ENCODE measurements at places on chromosomes 3 and 15.

GRCh38 chr3:160698599-160699195 lies 21.7 kb downstream of the ARL14 start:
- DNase-seq = no peak

GRCh38 chr3:174846055-174846454 lies 13.1 kb upstream of the NAALADL2 start:
- no peak for DNase-seq

DNA sequence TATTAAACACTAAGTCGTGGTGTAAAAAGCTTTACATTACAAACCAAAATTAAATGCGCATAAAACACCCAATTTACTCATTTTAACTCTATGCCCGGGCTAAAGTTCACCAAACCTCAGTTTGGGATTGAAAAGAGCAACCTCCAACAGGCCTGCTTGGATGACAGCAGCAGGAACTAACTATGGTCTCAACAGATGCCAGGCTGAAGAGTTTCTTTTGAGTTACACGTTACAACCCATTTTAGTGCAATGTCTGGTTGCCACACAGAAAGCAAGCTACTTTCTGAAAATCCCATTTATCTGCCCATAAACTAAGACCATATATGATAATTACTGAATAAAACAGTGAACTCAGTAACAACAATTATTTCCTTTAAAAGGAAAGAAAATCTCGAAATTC lies 2.2 kb downstream of the SATB1 start:
- DNase-seq = no peak

DNA sequence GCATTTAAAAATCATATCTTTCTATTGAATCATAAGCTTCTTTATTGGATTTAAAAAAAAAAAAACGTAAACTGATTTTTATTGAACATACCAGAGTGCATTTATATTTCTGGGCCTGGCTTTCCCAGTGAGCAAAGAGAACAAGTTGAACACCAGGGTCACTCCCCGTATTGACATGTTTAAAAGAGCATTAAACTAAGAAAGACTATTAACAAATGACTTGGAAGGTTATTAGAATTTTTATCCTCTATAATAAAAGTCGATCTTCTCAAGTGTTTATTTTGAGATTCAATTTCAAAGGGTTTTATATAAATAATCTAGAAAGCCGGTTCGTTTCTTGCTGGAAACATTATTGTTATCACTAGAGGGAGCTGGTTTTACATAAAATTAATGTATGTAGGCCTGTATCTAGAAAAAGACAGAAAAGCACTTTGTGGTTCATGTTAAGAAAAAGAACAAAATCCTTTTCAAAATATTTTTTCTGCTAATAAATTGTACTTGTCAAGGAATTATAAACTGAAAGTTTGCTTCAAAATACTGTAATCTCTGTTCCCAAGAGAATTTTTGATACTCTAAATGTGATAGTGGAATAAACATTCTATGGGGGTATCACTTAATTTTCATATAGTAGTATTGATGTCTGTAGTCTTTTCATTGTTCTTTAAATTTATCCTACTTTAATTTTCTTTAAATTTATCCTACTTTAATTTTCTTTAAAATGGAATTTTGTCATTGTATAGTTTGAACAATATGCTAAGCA lies 321.8 kb upstream of the MME start:
- peak; percentile 74 for DNase-seq

DNA sequence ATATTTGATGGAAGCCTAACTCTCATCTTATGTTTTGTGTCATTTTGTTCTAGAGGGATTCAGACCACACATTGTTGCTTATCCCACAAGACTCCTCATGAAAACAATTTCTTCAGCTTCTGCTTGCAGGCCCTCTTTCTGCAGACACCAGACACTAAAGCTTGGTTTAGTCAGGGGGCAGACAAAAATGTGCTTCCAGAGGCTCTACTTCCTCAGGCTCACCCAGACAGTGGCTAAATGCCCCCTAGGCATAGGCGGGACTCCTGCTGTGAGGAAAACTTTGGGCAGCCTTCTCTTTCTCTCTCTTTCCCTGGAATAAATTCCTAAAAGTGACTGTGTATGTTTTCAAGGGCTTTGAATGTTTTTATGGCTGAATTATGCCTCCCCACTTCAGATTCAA lies 435.4 kb upstream of the ATP11B start:
- no peak for DNase-seq

DNA sequence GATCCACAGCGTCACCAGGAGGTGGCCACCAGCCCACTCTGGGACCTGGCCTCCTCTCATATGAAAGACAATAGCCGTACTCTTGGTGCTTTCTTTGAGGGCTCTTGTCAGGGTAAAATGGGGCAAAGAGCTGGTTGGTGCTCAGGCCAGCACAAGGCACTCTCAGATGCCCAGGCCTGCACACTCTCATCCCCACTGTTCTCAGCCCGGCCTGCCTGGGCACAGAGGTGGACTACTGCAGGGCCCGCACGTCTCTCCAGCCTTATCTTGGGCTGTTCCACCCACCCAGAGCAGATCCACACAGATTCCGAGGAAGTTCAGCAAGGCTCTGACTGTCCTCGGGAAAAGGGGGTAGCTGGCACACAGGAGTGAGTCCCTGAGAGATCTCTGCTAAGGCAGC lies 122.8 kb upstream of the PRR20G start:
- no peak for DNase-seq

DNA sequence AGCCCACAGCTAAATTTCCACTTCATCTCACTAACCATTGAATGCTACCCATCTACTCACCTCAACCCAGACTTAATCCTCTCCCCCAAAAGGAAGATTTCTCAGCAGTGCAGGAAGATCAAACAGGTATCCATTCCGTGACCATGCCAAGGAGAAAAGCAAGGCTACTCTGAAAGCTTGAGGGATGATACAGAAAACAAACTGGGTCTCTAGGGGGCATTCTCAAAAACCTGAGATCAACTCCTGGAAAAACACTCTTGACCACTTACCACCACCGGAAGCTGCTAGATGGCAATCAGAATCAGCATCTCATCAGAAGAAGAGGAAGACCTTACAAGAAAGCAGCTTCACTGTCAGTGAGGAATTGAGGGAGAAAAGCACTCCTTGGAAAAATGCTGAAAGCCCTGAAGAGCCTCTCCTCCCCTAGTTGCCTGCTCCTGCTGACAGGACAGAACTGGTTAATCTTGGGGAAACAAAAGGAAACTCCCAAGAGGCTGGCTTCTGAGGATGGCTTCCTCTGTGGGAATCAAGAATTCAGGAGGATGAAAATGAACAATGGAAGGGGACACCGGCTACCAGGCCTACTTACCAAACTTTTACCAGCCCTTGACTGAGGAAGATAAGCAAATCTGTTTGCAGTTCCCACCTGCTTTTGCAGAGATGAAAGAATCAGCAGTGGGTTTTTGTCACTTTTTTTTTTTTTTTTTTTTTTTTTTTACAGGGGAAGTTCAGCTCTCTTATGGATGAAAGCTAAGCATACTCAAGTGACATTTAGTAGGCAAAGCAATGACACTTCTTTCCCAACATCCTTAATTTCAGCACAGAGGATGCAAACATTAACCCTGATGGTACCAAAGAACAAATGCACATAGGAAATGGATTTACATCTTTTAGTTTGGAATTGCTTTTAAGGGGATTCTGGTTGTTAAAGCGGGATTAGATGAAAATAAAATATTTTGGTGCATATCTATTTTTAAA lies at the start of gene ATP8B4:
Gene ATP8B4 (minus strand): TSS at position 171 of the 978 bp plus-strand sequence. CDS start 12,267 bp downstream, outside the sequence.
- DNase-seq = no peak

DNA sequence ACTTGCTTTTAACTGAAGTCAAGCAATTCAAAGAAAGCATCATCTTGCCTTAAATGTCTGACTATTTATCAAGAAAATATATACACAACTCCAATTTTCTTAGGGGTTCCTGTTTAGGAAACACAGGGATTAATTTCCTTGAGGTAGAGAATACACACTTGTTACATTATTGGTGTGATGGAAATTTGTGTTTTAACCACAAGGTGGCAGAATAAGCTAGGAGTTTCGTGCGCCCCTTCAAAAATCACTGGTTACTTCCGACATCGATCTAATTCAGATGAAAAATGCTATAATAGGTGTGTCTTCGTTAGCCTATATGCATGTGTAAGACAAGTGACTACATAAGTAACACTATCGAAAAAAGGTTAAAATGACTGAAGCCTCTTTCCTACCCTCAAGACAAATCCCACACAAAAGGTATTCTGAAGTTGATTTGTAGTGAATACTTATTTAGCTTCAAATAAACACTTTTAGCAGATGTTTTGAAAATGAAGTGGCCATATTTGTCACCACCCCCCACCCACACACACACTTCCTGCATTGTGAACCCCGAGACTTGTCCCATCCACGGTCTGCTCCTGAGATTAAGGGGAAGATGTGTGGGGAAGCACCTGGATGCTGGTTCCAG lies 246.5 kb downstream of the ROBO1 start:
- DNase-seq = no peak

- no peak for DNase-seq
These were observed 25.8 kb downstream of the CYFIP1 start for GRCh38 chr15:22954326-22954725.

DNA sequence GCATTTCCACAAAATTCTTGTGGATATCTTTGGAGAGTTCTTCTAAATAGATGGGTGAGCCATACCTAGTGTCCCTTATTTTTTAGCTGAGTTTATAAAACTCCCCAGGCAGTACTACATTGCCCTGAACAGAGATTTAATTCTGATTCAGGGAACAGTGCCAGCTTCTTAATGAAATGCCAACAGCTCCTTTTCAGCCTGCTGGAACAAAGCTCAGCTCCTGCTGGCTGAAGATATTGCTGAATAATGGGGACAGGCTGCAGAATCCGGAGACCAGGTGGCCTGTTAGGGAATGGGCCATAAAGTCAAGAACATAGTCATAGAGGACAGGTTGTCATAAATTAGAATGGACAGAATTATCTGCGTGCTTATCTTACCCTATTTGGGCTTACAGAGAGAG lies 8.9 kb downstream of the HGD start:
- DNase-seq = no peak

GRCh38 chr15:69760258-69760845 lies 307.7 kb downstream of the RPLP1 start:
- no peak for DNase-seq

- DNase-seq = no peak
These were observed 1124.2 kb downstream of the NAALADL2 start for GRCh38 chr3:175983379-175983778.

DNA sequence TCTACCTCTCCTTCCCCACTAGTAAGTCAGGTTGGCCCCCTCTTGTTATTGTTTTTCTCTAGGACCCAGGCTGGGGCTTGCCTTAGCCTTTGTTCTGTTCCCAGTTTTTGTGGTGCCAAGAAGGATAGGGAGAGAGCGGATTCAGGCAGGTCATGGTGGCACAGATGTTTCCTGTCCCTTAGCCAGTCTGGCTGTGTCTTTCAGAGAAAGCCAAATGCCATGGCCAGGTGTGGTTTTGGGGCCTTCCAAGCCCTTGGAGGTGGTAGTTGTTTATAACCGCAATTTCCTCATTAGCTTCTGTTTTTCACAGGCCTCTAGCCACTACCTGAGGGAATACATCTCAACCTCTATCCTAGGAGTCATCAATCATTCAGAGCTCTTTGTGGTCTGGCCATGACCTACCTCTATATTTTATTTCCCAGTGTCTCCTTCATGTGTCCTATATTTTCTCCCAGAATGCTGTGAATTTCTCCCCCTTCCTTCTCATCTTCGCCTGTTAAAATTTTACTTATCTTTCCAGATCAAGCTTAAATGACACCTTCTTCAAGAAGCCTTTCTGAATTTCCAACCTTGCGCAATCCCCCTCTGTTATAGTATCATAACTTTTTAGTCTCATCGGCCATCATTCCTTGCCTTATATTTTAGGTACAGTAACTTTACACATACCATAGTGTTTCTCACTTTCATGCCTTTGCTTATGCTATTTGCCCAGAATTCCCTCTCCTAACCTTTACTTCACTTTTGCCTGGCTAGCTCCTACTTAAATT lies 38.2 kb downstream of the TIMP4 start:
- no peak for DNase-seq

DNA sequence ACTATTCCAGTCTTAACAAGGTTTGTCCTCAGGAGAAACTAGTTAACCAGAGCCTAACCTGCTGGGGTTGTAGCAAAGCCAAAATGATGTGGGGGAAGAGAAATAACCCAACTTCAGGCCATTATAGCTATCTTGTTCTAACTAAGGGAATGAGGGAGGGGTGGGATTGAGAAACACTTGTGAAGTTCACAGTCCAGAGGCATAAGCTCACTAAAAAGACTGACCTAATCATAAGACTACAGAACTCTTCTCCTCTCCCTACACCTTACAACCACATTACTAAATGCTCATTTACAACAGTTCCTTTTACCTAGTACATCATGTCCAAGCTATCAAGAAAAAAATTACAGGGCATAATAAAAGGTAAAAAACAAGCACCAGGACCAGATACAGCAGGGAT lies 52.8 kb downstream of the UBE3A start:
- DNase-seq = peak; percentile 43

- peak; percentile 28 for DNase-seq
These were observed at the start of gene CDAN1 for GRCh38 chr15:42736793-42737528. TSS of gene CDAN1 (minus strand) at chr15:42737128. CDS start at chr15:42737102, 26 bp downstream.

GRCh38 chr15:100777821-100778220 lies 101.8 kb upstream of the ALDH1A3 start:
- DNase-seq = no peak

DNA sequence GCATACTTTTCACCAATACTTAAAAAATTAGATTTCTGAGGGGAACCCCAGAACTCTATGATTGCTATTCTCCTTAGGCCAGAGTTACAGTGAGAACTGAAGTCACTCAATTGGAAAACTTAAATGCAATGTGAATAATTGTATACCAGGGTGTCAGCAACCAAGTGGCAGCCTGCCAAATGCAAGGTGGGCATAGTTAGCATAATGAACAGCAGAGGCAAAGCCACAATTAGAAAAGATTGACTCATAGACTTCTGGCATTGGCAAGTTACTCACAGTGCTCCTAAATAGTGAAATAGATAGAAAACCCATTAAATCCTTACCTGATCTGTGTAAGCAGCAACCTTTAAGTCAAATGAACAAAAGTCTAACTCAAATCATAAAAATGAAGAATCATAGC lies 94.9 kb downstream of the BCHE start:
- no peak for DNase-seq
